Fibroblast of the conjunctiva (primary cell): ENCODE measurements at places on chromosomes 2 and 18.

GRCh38 chr2:217277646-217278398 lies 418.0 kb upstream of the TNP1 start:
- peak; percentile 60 for DNase-seq

DNA sequence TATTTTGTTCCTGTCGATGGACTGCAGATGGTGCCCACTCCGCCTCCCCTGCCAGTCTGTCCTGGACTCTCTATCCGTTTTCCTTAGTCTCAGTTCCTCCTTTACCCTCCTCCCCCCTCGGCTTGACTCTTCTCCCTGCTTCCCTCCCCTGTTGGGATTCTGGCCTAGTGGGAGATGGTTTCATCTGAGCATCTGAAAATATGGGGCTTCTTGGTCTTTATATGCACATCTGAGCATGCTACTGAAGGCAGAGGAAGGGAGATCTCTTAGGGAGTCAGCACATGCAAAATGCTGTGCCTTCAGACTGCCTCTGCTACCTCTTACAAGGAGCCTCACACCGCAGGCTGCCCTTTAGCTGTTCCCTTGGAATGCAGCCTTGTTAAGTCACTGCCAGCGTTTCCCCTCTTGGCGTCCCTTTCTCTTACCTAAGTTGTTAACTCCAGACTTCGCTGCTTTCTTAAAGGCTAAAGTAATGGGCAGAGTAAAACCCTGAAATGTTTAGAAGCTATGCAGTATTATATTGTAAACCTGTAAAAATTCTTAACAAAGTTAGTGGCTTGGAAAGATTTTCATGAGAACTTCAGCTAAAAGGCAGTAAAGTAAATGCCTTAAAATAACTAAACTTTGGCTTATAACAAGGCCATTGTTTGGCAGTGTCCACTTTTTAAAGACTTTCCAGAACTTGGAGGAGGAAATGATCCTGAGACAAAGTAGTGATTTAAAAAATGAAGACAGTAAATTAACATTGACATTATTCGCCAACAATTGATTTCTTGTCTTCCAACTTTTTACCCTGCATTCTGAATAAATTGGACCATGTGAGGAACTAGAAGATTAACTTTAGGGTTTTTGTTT lies 49.8 kb downstream of the LDLRAD4 start:
- DNase-seq: no peak

GRCh38 chr2:143823876-143824275 lies 694.7 kb downstream of the ARHGAP15 start:
- DNase-seq: no peak

DNA sequence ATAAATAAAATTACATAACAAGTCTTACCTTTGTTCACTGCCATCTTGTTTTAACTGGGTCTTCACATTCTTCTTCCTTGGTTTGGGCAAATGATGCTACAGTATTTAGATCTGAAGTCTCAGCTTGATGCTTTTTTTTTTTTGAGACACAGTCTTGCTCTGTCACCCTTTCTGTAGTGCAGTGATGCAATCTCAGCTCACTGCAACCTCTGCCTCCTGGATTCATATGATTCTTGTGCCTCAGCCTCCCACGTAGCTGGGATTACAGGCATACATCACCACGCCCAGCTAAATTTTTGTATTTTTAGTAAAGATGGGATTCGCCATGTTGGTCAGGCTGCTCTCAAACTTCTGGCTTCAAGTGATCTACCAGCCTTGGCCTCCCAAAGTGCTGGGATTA lies 53.2 kb upstream of the MAT2A start:
- DNase-seq: no peak

GRCh38 chr2:4962419-4962818 lies 729.8 kb upstream of the SOX11 start:
- DNase-seq: no peak
